ENCODE measurements at places on chromosomes 1 and 21.

DNA sequence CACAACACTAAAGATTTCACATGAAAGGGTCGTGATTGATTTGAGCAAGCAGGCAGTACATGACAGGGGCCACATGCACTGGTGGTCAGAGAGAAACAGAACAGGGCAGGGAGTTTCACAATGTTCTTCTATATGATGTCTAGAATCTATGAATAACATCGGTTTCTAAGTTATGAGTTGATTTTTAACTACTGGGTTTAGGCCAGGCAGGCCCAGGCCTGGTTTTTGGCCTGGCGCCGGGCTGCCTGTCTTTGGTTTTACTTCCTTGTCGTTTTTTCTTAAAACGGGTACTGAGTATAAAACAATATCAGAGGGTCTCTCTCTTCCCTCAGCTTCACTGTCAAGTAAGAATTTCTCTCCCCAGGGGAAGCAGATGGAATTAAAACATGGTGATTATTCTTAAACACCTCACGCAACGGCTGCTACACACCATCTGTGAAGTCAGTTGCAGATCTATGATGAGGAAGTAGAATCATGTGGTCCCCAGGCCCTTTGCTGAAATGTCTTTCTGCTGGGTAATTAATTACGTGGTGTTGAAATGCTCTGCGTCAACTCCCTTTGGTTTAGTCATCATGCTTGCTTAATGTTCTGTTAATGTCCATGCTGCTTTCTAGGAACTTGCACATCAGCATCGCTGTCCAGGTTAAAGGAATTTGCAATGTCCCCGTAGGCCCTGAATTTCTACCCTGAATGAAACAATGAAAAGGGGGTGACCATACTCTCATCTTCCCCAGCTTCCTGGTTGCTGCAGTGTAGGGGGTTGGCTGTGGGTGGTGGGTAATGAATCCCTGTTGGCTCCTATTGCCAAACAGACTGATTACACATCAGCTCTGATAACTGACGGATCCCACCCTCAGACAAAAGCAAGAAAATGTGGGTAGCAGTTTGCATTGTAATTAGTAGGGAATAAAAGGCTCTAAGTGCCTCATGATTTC lies 70.3 kb downstream of the SERINC2 start:
- no peak for DNase-seq

GRCh38 chr1:77538956-77539518 lies 143.4 kb downstream of the ZZZ3 start:
- DNase-seq: no peak

- DNase-seq: no peak
These were observed 3.1 kb downstream of the LRP8 start for GRCh38 chr1:53324728-53325297.

GRCh38 chr1:6971699-6972098 lies 186.4 kb downstream of the CAMTA1 start:
- no peak for DNase-seq

- no peak for DNase-seq
These were observed 428.1 kb downstream of the PRDM2 start for GRCh38 chr1:14128096-14128495.

DNA sequence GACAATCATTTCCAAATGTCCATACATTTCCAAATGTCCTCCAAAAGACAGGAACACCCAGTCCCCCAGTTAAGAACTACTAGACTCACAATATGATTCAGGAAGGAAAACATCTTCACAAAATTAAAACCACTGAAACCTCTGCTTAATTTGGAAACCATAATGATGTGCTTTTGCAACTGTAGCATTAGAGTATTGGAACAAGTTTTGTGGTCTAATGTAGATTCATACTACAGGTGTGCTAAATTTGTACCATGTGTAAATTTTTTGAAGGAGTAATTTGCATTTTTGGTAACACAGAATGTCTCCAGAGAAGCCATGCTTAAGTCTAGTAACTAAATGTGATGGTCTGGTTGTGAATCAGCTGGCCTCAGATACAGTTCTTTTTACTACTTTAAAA lies 129.6 kb downstream of the DPYD start:
- no peak for DNase-seq

DNA sequence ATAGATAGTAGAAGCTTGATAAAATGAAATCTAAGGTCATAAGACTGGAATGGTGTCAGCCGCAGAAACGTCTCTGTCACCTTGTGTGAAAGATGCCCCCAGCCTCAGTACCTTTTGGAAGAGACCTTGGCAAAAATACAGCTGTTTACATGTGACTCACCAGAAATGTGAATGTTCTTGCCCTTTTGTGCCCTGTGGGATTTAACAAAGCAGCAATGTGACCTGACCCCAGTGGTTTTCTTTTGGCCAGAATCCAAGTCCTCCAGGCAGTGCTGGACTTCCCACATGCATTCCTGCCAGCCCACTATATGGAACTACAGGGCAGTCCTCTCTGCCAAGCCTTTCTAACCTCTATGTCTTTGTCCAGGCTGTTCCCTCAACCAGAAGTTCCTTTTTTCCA lies 27.2 kb upstream of the LRRC8C start:
- no peak for DNase-seq

DNA sequence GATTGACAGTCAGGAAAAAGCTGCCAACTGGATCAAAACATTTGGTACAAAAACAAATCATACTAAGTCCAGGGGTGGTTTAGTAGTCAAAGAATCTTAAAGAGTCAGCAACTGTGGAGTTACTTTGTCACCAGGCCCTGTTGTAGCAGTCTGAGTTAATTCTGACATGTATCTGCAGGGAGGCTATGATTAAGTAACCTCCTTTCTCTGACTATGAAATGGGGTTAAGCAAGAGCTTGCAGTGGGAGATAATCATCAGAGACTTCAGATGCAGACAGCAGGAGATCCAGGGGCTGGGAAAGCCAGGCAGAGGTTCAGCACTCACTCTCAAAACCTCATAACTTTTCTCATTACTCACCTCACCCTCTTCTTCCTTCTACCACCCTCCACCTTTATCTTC lies 99.2 kb upstream of the BTG3 start:
- DNase-seq: no peak

GRCh38 chr1:87712261-87713010 lies 383.8 kb downstream of the LMO4 start:
- no peak for DNase-seq

DNA sequence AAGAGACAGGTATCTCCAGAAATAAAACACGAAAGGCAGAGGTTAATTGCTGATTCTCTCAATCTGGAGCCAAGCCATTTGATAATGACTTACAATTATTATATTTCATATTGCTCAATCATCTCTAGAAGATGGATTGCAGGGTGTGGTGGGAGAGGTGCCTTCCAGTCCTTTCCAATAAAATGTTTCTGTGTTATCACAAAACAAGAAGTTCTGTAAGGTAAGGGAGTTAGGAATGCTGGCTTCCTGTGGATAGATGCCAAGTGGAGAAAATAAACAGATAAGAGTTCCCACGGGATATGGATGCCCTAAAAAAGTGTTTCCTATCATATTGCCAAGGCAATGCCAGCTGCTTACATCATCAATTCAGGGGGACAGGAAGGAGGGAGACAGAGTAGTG lies 7.2 kb upstream of the CCN1 start:
- no peak for DNase-seq

- DNase-seq: no peak
These were observed 677 bp upstream of the HSD11B1 start for GRCh38 chr1:209703834-209704504.

DNA sequence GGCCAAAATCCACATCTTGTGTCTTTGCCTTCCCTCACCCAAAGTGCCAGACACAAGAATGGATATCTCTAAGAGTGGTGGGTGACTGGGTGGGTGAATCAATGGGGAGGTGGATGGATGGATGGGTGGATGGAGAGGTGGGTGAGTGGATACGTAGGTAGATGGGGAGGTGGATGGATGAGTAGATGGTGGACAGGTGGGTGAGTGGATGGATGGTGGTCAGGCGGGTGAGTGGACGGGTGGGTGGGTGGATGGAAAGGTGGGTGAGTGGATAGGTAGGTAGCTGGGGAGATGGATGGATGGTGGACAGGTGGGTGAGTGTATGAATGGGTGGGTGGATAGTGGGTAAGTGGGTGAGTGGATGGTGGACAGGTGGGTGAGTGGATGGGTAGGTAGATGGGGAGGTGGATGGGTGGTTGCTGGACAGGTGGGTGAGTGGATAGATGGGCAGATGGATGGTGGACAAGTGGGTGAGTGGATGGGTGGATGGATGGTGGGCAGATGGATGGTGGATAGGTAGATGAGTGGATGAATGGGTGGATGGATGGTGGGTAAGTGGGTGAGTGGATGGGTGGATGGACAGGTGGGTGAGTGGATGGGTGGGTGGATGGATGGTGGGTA lies 34.2 kb downstream of the SLC19A1 start:
- DNase-seq: no peak

- no peak for DNase-seq
These were observed 18.4 kb downstream of the RUNX3 start for GRCh38 chr1:24911651-24912155.

DNA sequence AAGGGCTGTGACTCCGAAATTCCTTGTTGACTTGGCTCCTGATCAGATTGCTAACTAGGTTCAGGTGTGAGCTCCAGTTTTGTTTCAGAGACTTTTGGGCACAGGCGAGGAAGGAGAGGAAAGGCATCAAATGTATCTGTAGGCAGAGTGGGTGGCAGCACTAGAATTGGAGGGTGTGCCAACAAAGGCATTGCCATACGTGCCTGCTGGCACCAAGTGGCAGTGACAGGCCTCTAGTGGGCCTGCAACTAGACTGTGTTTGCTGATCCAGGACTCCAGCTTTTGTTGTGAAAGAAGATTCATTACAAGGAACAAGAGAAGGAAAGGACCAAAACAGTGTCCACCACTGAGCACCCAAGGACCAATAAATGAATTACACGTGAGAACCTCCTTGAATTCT lies 79.5 kb downstream of the TM2D1 start:
- no peak for DNase-seq

DNA sequence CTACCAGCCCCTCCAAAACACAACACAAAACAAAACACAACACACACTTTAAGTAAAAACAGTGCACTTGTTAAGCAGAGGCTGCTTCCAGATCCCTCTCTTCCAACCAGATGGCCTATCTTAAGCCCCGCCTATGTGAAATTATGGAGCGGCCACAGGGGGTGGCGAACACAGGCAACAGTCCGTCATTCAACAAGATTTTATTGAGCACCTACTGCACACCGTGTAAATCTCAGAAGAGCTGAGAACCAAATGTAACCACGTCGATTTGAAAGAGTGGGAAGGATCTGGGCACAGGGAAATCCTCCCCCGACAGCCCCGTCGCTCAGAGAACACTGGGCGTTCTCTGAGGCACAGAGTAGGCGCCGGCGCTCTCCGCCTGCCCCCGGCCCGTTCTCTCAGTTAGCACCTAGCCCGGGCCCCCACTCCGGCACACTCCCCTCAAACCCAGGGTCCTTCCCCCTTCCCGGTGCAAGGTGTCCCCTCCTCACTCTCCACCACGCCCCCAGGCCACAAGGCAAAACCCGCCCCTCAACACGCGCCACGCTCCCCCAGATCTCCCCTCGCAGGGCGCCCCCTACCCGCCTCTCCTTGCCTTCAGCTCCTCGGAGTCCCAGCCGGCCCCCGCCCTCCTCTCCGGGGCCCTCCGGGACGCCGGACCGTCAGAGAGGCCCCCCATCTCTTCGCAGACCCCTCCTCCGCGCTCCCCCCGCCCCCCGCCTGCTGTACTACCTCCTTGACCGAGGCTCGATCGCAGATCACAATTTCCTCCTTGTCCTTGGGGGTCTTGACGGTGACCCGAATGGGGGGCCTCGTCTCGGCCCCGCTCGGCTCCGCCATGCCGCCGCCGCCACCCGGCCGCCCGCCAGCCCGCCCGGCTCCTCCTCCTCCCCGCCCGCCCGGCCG lies 483 bp downstream of the UBQLN4 start:
- peak; percentile 23 for DNase-seq

GRCh38 chr1:37035796-37036666 lies 1.7 kb upstream of the GRIK3 start:
- no peak for DNase-seq

GRCh38 chr21:32315511-32316281 lies 17.0 kb downstream of the MRAP start:
- no peak for DNase-seq

DNA sequence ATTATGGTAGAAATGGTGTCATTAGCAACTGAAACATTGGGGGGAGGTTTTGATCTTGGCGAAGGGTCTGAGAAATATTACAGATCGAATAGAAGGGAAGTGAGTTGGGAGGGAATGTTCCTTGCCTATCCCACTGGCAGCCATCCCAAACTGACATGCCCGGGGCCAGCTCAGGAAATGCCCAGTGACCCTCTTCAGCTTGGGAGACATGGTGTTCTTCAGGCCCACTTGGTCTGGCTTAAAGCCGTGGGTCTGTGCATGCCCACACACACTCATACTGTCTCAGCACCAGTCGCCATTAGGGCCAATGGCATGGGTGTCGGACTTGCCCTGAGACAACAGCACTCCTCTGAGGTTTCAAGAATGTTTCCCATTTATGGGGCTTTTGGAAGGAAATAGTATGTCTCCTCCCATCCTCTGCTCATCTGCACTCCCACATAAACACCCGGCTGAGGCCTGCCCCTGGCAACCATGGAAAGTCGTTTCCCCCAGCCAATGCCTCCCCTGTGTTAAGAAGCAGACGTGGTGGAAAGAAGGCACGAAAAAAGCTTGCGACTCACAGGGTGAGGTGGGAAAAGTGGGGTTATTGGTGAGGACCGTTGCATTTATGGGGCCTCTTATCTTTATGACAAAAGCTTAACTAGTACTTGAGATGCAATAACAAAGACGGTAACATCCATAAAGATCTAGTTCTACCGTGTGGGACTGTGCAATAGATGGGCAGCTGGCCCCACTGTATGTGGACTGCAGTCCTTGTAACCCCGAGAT lies 2.0 kb downstream of the RNF186 start:
- DNase-seq: no peak

- no peak for DNase-seq
These were observed 24.9 kb upstream of the TENT5B start for GRCh38 chr1:27037518-27037917.

DNA sequence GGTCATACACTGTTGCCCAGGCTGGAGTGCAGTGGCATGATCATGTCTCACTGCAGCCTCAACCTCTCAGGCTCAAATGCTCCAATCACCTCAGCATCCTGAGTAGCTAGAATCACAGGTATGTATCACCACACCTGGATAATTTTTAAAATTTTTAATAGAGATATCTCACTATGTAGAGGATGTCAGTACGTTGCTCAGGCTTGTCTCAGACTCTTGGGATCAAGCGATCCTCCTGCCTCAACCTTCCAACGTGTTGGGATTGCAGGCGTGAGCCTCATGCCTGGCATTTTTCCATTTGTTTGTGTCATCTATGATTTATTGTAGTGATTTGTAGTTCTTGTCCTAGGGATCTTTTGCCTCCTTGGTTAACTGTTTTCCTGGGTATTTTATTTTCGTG lies 985.2 kb upstream of the B3GALT2 start:
- DNase-seq: no peak

DNA sequence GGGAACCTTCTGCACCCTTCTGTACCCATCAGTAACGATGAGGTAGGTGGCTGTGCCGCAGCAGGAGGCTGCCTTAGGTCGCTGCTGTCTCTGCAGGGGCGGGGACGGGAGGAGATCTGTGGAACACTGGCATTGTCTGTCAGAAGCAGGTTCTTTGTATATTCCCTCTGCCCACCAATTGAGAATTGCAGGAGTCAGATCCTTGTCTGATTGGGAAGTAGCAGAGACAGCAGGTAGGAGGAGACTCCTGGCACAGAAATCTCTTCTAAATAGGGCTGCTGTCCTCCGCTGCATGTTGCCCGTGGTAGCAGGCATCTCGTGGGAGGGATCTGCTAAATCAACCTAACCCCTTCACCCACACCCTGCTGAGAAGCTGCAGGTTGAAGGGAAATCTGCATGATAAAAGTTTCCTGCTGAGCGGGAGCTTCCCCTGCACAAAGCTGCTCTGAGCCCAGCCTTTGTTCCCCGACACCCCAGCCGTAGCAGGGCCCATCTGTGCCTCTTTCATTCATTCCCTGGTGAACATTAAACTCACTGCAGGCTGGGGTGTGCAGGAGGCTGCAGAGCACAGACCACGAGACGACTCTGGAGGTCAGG lies 15.9 kb downstream of the SARS1 start:
- DNase-seq: no peak

Measured in left renal cortex interstitium (tissue), 4 donors.